ENCODE measurements at places on chromosomes 6 and 20. TPM values are rescaled to one million over a fixed set of nuclear protein-coding genes. Genes with fewer than 3 reads are reported as not detected.

NT5E gene
- 8.7 TPM for total RNA-seq

AGER gene
- 42.6 TPM for total RNA-seq

C20orf144 gene
- total RNA-seq: 0.21 TPM

ENPP5 gene
- total RNA-seq: 0.95 TPM

MAS1 gene
- not detected for total RNA-seq

RNF182 gene
- 0.49 TPM for total RNA-seq

ADISSP gene
- 22.6 TPM for total RNA-seq

SLC26A8 gene
- total RNA-seq: not detected

GRCh38 chr6:79635232-79635543 lies 4.1 kb downstream of the SH3BGRL2 start:
- no peak for DNase-seq
- H3K27me3 ChIP-seq: peaks cover 15% of the 10 kb centered on the region
- H3K4me1 ChIP-seq: no peaks in the 10 kb centered on the region
- H3K27ac ChIP-seq: no peak overlapping the region

- H3K27ac ChIP-seq: no peak overlapping the region
- DNase-seq: no peak
- no peaks in the 10 kb centered on the region for H3K4me1 ChIP-seq
- H3K36me3 ChIP-seq: no peaks in the 10 kb centered on the region
Observed at GRCh38 chr6:47308198-47308517, 1.5 kb downstream of the TNFRSF21 start.

DNA sequence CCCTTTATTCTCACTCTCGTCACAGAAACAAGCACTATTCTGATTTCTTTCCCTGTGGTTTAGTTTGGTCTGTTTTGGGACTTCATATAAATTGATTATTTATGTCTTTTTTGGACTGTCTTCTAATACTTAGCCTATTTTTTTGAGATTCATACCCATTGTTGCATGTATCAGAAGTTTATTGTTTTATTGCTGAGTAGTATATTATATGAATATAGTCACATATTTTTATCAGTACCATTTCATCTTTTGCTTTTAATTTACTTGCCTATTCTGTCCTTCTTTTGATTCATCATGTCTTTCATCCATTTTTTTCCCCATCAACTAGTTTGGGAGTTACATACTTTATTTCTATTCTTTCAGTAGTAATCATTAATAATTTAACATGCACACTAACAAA lies 112.0 kb downstream of the ID4 start:
- DNase-seq: no peak
- no peaks in the 10 kb centered on the region for H3K36me3 ChIP-seq
- H3K4me3 ChIP-seq: no peak overlapping the region
- H3K4me1 ChIP-seq: no peaks in the 10 kb centered on the region
- H3K27me3 ChIP-seq: no peaks in the 10 kb centered on the region

- H3K4me3 ChIP-seq: no peak overlapping the region
- no peaks in the 10 kb centered on the region for H3K4me1 ChIP-seq
- H3K27ac ChIP-seq: no peak overlapping the region
- H3K27me3 ChIP-seq: no peaks in the 10 kb centered on the region
Observed at GRCh38 chr6:111228094-111228493, 140.8 kb downstream of the SLC16A10 start.

DNA sequence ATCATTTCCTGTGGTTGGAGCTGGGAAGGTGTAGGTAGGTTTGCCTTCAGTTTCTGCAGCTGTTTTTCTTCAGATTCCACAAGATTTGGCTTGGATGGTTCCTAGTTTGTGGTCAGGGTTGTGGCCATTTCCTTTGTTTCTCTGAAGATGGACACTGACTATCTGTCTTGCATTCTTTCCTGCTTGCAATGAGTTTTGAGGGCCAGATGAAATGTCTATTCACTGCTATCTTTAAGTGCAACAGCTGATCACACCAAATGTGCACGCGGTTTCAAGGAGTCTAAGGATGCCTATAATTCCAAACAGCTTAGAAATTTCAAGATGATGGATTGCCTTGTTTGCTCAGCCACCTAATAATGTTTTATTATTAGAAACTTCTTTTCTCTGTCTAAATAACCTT lies 28.4 kb downstream of the IL20RA start:
- no peak overlapping the region for H3K4me3 ChIP-seq
- H3K36me3 ChIP-seq: no peaks in the 10 kb centered on the region
- peaks cover 17% of the 10 kb centered on the region for H3K27me3 ChIP-seq
- H3K27ac ChIP-seq: no peak overlapping the region
- no peak for DNase-seq

DNA sequence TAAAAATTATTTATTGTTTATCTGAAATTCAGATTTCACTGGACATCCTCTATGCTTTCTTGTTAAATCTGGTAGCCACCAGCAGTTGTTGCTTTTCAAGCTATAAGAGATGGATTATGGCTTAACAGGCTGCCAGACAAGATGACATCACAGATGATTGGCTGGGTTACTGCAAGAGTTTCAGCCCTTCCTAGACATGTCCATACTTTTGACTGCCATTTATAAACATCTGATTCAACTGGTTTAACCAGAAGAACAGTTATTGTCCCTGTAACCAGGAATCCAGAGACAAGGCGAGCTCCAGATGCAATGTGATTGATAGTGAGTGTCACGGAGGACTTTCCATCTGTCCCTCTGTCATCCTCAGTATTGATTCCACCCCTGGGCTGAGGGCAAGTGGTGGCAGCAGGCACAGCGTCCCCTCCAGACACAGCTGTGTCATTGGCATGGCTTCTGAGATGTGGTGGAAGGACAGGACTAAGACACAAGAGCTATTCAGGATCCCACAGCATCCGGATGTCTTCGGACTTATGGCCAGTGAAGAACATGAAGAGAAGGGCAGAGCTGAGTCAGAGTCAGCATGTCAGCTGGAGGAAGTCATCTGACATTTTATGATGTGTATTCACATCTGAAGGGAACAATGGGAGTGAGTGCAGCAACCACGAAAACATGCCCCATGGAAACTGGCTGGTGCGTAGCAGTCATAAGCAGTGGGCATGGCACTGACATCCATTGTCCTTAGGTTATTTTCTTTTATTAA lies 284.5 kb upstream of the CDYL start:
- H3K36me3 ChIP-seq: no peaks in the 10 kb centered on the region
- H3K4me3 ChIP-seq: no peak overlapping the region
- no peaks in the 10 kb centered on the region for H3K4me1 ChIP-seq
- H3K27ac ChIP-seq: no peak overlapping the region
- DNase-seq: no peak

DNA sequence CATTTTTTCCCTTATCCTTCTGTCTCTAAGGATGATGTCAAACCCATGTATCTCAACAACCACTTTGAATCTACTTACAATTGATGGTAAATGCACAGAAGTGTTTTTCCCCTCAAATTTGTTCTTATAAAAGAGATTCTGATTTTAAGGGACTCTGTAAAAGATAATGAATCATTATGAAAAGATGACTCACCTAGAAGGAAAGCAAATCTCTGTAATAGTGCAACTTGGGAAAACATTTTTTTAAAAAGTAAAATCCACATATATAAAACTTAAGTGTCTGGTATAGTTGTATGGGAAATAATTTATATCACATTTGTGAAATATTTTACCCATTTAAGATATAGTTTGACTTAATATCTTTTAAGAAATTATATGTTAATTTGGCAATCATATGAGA lies 137.0 kb downstream of the TINAG start:
- H3K36me3 ChIP-seq: no peaks in the 10 kb centered on the region
- H3K27ac ChIP-seq: no peak overlapping the region
- H3K27me3 ChIP-seq: no peaks in the 10 kb centered on the region
- H3K4me1 ChIP-seq: no peaks in the 10 kb centered on the region
- no peak for DNase-seq

DNA sequence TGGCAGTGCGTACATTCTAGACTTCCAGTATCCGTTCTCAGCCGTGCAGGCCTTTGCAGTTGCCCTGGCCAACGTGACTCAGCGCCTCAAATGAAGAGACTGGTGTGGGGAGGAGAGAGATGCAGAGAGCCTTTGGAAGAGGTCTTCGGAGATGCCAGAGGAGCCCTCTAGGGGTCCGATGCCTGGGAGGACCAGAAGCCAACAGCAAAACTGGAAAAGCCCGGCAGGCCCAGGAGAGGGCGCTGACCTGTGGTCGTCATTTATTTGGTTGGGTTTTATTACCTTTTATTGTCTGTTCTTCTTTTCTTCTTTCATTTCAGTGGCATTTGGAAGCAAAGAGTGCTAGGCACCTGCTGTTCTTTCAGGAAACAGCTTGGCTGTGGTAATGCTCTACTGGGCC lies 53.3 kb upstream of the TMEM181 start:
- no peak overlapping the region for H3K4me3 ChIP-seq
- no peaks in the 10 kb centered on the region for H3K27me3 ChIP-seq
- no peak overlapping the region for H3K27ac ChIP-seq
- H3K4me1 ChIP-seq: no peaks in the 10 kb centered on the region

GRCh38 chr6:156563714-156564113 lies 213.5 kb upstream of the ARID1B start:
- no peaks in the 10 kb centered on the region for H3K36me3 ChIP-seq
- no peak overlapping the region for H3K4me3 ChIP-seq
- no peak for DNase-seq
- no peaks in the 10 kb centered on the region for H3K4me1 ChIP-seq
